ENCODE measurements at places on chromosomes 4 and X.
A peak's percentile ranks its signal among the peaks of the same experiment; 100 is the strongest.

DNA sequence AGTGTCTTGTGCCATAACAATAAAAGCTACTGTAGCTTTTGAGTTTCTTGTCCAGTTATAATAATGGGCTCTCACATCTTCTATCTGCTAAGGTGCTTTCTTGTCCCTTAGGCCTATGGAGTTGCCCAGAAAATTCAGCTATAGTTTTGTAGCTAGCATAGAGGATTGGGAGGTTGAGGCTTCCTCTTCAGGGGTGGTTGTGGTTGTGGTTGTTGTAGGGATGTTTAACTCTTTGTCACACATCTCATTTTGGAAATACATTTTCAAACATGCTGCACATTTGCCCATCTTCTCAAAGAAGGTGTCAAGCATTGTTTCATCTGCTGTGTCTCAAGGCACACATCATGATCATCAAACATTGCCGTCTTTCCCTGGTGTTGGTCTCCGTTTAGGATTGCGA lies 65.0 kb downstream of the ATXN3L start:
- no peak for DNase-seq

GRCh38 chr4:73740353-73740778 lies at the start of gene CXCL8:
CXCL8 (plus strand) TSS chr4:73740569; CDS start chr4:73740659, 90 bp downstream.
- peak; percentile 84 for DNase-seq

DNA sequence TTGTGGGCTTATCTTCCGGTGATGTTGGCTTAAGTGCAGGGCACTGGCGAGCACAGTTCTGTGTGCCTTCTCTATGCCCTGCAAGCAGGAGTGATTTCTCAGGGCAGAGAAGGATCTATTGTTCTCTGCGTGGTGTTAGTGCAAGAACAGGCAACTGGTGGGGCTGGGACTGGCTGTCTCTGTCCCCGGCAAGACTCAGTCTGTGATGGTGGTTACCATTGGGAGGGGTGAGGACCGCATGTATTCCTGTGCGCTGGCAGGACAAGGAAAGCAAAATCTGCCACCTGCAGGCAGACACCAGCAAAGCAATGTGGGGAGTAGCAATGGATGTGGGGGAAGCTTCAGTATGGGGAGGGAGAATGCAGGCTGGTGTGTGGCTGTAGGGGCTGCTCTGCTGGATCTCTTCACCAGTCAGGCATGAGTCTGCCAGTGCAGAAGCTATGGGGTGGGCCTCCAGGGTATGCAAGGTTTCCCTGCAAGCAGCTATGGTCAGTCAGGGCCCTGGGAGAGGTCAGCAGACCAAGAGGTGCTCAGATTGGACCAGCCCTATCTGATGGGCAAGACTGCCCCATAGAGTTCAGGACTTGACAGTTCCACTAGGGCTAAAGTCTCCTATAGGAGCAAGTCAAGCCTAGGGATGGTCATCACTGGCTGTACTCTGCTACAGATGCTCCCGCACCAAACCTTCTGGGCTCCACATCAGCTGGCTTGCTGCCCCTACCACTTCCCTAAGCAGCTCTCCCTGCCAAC lies 16.8 kb downstream of the PF4 start:
- DNase-seq: peak; percentile 63

DNA sequence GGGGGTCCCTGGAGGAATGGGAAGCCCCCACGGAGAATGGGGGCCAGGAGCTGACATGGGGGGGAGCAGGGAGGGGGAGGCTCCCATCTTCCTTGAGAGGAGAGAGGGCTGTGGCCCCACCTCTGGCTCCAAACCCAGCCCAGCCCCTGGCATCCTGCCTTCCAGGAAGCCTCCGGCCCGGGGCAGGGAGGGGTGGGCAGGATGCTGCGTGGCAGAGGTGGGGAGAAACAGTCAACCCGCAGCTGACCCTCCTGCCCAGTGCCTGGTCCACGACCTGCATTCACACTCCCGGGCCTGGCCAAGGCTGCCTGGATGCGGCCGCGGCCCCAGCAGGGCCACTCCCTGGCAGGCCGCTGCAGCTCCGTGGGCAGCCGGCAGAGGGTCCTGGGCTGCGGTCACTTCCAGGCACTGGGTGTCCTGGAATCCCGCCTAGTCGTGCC lies 39.0 kb downstream of the CPLX1 start:
- DNase-seq: no peak

DNA sequence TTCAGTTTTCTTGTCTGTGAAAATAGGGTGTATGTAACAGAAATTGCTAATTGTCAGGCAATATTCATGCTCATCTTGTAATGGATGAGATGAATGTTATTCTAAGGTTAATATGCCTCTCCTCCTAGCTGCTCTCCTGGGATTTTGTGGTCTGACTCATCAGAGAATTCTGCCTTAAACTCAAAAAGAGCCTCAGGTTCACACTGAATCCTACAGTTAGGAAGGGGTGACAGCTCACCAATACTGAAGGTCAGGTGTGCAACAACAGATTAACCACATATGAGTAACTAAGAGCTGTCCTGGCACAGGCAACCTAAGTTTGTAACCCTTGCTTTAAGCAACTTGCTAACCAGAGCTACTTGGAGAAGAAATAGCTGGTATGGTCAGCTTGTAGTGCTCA lies 197.7 kb downstream of the SPATA18 start:
- no peak for DNase-seq

DNA sequence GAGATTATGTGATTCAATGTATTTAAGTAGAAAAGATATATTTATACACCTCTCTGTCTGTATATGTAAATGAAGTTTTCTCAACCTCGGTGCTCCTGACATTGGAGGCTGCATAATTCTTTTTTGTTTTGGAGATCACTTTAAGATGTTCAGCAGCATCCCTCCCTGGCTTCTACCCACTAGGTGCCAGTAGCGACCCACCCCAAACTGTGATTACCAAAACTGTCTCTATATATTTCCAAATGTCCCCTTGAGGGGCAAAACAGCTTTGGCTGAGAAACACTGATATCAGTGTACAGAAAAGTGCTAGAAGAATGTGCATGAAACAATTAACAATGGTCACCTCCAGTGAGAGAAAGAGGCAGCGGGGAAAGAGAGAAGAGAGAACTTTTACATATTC lies 51.2 kb downstream of the DCX start:
- no peak for DNase-seq

GRCh38 chr4:1793496-1793840 lies 375 bp downstream of the FGFR3 start:
- DNase-seq: no peak

GRCh38 chr4:8546766-8547107 lies 33.5 kb upstream of the GPR78 start:
- DNase-seq: no peak

DNA sequence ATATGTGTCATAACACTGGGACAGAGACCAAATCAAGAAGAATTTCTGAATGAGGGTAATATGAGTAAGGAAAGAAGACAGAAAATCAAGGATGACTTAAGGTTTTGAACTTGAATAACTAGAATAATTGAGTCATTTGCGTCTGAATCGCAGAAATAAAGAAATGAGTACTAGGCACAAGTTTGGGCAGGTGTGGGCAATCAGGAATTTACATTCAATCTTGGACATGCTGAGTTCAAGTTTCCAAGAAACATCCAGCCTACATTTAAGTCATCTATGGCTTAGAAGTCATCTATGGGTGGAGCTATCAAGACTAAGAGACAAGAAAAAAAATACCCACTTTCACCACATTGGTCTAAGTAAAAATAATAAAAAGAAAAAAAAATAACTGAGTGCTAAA lies 30.4 kb upstream of the WDR44 start:
- no peak for DNase-seq

- no peak for DNase-seq
Measured at GRCh38 chr4:90028460-90028859, 98.7 kb upstream of the CCSER1 start.

DNA sequence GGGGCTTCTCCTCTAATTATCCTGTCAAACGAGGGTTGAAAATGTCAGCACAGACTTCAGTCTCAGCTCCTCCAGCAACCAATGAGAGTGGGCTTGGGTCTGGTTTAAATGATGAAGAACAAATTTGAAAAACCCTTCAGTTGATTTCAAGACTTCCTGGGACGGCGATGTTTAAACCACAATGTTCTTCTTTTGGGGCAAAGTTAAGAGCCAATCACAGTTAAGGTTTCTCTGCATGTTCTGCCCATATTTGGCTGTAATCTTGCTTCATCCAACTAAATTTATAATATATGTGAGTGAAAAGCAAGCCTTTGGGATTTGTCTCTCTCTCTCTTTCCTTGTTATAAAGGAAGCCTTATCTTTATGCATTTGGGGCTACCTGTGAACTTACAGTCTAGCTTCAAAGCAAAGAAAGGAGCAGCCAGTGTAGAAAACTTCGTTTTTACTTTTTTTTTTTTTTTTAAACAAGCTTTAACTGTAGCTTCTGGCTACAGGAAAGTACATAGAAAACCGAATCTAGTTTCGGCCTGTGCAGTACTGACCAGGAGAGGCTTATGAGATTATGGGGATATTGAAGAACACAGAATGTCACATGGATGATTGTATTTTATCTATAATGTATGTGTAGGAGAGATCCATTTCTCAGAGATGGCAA lies 46.8 kb upstream of the FAM9C start:
- DNase-seq: no peak

DNA sequence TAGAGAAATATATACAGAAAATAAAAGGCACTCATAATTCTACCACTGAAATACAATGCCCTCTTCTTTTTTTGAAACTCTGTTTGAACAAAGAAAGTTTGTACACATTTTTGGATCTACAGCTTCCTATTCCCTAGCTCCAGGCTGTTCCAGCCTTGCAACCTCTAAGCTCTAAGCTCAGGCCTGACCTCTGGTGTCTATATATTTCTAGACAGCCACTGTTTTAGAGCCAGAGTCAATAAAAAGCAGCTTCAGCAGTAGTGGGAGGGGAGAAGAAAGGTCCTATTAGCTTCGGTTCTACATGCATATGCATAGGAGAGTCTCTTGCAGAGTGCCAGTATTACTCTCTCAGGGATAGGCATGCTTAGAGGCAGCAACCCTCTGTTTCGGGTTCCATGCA lies 39.7 kb downstream of the CLDN2 start:
- DNase-seq: peak; percentile 67

DNA sequence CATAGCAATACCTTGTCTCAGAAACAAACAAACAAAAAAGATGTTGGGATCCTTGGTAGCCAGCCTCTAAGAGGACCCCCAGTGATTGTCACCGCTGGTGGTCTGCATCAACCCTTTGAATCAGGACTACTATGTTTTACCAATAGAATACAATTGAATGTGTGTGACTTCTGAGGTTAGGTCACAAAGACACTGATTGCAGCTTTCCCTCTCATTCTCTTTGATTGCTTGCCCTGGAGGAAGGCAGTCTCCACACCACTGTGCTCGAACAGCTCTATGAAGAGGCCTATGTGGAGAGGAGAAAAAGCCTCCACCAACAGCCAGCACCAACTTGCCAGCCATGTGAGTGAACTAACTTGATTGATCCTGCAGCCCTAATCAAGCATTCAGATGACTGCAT lies 2.8 kb upstream of the SMIM14 start:
- no peak for DNase-seq

- DNase-seq: peak; percentile 58
Measured at GRCh38 chrX:106973433-106974149, 26.4 kb downstream of the MORC4 start.

GRCh38 chr4:86001591-86001990 lies 358.3 kb downstream of the MAPK10 start:
- no peak for DNase-seq

- no peak for DNase-seq
Measured at GRCh38 chr4:84420608-84421007, 78.5 kb downstream of the NKX6-1 start.

- no peak for DNase-seq
Measured at GRCh38 chr4:2962614-2963174, 512 bp downstream of the NOP14 start.

- DNase-seq: no peak
Measured at GRCh38 chr4:164203476-164203875, 550.5 kb upstream of the SMIM31 start.

DNA sequence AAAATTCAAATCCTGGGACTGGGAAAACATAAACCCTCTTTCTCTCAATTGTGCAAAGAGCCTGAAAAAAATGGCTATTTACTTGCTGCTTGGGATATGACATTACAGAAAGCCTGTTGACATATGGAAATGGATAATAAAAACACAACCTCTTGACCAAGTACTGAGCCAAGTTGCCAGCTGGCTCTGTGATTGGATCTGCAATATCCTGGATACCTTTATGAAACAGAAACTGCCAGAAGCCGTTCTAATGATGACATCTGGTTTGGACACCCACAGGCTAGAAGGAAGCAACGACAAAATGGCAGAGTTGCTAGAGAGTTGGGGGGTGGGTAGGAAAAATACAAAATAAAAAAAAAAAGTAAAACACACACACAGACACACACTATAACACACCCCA lies 481.4 kb downstream of the FAT4 start:
- no peak for DNase-seq

DNA sequence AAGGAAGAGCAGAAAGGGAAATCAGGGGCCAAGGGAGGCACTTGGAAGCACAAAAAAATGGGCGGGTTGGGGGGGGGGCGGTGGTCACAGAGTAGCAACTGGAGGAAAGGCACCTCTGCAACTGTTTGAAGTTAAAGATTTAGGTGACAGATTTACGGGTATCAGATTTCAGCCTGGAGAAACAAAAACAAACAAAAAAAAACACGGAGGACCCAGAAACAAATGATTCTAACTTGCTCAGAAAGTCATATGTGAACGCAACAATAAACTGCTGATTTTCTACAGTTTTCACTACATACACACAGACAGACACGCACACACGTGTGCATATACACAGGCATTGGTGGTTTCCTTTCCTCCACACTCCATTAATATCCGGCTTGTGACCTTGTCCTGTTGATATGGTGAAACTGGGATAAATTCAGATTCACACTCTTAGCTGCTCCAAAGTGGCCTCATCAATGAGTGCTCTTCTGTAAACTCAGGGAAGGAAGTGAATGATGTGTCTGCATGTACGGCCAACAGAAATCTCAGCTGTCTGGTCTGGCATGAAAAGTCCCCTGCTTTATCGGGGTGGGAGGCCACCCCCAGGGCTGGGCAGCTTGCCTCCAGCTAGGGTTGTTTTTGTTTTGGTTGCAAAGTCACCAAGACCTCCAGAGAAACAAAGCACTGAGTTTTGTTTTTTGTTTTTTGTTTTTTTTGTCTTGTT lies 54.3 kb downstream of the CHST7 start:
- no peak for DNase-seq

DNA sequence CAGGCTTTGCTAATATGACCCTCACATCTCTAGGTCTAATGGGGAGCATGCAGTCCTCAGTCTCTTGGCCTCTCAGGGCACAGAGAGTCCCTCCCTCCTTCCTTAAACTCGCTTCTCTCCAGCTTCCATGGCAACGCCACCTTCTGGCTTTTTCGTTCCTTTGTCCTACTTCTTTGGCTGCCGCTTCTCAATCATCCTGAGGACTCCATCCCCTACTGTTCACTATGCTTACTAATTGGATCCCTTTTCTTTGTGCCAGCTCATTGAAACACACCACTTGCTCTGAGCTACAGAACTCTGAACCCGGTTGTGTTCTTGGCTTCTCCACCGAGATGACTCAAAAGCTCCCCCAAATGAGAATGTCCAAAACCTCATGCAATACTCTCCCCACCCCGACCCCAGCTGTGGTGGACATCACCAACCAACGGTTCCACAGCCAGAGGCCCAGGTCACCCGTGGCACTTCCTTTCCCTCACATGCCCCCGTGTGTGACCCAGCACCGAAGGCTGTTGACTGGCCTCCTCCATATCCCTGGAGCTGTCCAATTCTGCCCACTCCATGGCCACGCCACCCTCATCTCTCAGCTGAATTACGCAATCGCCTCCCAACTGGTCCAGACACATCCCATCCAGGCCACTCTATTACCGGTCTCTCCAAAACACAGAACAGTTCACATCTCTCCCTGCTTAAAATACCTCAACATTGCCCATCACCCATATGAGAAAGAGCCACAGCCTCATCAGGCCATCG lies 34.7 kb downstream of the CRMP1 start:
- DNase-seq: no peak
